ENCODE measurements at places on chromosomes 3 and 15. TPM values are rescaled to one million over a fixed set of nuclear protein-coding genes. Genes with fewer than 3 reads are reported as not detected.

- no peak for DNase-seq
Measured at GRCh38 chr3:150545419-150546225, 674 bp downstream of the SERP1 start.

The IQCF5 gene
- total RNA-seq, result not detected

The CILP gene
- total RNA-seq, result not detected

- no peak for DNase-seq
Measured at GRCh38 chr3:133773732-133774131, 27.5 kb downstream of the TF start.

DNA sequence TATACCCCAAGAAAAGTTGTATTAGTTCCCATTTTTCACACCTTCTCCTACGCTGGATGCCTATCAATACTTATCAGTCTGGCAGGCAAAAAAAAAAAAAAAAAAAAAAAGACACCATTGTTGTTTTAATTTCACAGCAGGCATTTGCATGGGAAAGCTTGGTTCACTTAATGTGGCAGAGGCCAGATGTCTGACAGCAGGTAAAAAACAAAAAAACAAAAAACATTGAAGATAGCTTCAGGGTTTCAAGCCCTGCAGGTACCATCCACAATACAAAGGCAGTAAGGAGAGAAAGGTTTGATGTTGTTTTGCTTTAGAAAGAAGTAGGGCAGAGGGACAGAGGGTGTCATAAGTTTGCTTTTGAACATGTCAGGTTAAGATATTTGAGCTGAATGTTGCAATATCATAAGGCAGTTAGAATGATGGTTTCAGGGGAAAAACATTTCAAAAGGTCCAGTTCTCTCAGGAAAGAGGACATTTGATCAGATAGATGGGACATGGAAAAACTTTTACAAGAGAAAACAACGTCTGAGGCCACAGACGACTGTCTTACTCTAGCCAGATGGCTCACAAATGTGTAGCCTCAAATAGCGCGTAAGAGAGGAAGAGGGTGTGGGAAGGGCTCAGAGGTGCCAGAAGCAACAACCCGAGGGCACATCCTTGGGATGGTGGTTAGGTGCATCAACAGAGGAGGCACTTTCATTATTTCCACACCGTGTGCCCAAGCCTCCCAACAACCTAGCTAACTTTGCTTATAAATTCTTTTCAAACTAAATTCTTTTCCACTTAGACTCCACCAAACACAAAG is 25.7 kb downstream of the PCOLCE2 start:
- no peak for DNase-seq

DNA sequence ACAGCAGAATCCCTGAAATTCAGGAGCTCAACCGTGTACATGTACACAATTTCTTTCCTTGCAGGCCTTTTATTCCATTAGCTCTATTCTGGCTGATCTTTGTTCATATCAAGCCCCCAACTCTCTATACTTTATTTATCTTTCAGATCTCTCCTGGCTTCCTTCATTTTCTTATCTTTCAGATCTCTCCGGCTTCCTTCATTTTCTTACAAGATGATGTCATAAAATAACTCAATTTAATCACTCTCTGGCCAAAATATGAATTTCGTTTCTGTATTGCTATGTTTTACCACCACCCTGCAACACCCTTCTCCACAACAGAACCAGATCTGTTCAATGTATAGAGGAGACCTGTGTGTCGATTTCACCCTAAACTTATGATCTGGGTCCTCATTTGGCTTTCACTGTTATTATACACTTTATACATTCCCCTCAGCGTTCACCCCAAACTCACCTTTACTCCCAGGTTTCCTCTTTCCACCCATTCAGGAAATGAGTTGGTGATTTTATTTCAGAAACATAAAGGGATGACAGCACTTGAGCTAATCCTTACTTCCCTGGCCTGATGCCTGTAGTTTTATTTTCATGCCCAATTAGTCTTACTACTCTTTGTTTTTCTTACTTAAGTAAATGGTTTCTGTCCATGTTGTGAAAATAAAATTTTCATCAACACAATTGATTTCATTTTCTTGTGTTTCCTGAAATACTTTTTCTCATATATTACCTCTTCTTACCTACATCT is 195.5 kb downstream of the BCHE start:
- DNase-seq, result no peak

DNA sequence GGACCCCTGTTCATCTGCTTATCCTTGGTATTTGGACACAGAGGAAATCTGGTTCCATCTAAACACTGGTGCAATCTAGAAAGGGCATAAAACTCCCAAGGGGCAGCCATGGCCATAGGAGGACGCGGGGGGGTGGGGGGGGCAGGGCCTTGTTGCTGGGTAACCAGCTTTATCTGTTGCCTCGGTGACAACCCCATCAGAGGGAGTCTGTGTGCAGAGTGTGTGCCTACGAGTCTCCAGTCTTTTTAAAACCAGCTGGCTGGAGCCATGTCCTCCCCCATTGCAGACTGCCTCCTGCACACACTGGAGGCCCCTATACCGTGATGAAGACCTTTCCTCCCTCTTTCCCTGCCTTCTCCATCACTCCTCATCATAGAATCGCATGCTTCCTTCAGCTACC is 26.4 kb upstream of the CORO2B start:
- DNase-seq, result no peak

GRCh38 chr3:161695811-161696210 is 199.2 kb downstream of the OTOL1 start:
- no peak for DNase-seq

The IL12A gene
- total RNA-seq, result 2.9 TPM

- DNase-seq, result no peak
Measured at GRCh38 chr15:51133140-51133765, 38.5 kb upstream of the TNFAIP8L3 start.

DNA sequence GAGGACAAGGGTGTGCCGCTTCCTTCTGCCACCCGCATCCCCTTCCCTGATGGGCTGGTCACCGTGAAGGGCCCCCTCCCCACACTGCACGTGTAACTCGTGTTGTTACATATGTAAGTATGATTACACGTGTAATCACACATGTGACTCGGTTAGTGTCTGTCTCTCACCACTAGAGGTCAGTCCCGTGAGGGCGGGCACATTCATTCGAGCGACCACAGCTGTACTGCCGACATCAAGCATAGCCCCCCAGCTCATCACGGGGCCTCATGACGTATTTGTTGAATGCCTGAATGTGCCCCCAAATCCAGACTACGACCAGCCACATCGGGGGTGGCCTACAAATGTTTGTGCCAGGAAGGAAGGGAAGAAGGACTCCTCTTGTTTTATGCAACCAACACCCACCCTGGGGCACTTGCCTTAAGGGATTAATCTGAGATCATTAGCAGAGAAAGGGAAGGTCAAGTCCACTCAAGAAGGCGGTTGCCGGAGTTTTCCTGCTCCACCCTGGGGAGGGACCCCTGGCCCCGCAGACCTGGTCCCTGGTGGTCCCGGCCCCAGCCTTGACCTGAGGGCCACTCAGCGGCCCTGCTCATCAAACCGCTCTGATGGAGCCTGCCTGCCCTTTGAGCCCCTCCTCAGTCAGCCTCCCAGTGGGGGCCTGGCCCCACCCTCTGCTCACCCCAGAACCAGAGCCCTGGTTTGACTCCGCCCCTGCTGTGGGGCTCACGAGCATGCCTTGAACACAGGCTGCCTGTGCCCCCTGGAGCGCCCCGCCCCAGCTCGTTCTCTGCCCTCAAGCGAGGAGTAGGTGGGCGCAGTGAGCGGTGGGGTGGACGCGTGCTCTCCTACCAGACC is 52.8 kb downstream of the RGMA start:
- DNase-seq, result no peak

The CFAP91 gene
- total RNA-seq, result 2.2 TPM

DNA sequence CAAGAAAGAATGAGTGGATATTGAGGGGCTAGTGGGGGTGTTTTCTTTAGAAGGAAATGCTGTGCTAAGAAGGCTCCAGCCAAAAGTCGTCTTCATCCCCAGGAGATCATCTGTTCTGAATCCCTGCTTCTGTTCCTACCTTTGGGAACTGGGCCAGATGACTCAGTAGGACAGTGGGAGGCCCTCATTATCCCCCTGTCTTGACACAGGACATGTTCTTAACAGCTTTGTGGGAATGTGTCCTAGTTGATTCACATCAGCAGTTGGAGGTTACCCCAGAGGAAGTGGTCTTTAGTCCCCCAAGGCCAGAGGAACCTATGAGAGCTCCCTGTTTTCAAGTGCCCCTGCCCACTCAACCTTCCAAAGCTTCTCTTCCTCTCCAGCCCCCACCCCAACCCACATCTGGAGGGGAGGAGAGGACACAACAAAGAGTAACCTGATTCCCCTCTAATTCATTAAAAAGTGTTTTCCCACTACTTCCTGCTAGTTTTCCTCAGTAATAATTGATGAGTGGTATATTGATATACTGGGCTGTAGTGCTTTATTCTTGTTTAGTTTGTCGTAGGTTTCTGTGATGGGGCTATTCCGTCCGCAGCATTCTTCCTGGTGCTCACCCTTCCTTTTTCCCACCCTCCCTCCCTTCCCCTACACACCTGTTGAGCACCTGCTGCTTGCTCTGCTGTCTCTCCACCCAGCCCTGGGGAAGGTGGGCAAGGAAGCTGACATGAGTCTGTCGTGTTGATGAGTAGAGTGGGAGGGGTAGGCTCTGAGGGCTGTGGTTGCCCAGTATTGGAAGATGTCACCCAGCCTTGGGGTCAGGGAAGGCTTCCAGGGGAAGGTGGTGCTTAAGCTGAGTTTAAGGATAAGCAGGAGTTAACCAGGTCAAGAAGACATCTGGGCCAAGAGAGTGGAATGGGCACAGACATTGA is 9.3 kb downstream of the PXYLP1 start:
- no peak for DNase-seq

The TRIM69 gene
- 7.7 TPM for total RNA-seq

DNA sequence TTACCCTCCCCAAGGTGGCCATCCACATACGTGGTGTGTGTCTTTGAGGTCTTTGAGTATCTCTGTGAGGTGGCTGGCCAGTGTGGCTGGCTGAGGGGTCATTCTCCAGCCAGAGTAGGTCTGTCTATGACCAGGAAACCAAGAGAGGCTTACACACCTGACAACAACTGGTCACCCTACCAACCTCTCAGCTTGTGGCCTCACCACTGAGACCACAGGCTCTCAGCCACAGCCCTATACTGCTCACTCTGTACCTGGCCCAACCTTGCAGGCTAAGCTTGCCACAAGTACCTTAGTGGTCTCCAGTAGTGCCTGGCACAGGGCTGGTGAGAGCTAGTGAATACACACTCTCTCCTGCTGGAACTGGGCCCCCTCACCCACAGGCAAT is 5.1 kb downstream of the HEMK1 start:
- DNase-seq, result no peak

DNA sequence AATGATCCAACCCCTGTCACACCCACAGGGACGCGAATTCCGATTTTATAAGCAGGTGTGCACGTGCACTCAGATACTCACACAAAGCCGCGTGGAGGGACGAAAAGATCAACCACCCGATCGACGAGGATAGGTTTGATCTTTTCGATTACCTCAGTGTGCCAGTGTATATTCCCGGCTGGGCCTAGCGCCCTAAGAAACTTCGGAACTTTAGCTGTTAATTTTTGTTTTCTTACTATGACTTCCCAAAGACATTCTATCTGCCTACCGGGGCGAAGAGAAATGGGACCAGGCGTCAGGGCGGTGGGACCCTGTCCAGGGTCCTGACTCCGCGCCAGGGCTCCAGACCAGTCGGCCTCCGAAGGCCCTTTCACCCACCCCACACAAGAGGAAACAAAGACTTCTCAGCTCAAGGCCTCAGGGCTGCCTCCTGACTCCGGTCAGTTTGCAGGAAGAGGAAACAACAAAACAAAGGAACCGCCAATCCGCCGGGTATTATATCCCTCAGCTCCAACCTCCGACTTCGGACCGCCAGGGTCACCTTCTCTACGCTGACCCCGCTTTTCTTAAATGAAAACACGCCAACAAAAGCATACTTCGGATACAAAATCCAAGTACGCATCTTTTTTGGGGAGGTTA is 6.8 kb downstream of the ONECUT1 start:
- no peak for DNase-seq

DNA sequence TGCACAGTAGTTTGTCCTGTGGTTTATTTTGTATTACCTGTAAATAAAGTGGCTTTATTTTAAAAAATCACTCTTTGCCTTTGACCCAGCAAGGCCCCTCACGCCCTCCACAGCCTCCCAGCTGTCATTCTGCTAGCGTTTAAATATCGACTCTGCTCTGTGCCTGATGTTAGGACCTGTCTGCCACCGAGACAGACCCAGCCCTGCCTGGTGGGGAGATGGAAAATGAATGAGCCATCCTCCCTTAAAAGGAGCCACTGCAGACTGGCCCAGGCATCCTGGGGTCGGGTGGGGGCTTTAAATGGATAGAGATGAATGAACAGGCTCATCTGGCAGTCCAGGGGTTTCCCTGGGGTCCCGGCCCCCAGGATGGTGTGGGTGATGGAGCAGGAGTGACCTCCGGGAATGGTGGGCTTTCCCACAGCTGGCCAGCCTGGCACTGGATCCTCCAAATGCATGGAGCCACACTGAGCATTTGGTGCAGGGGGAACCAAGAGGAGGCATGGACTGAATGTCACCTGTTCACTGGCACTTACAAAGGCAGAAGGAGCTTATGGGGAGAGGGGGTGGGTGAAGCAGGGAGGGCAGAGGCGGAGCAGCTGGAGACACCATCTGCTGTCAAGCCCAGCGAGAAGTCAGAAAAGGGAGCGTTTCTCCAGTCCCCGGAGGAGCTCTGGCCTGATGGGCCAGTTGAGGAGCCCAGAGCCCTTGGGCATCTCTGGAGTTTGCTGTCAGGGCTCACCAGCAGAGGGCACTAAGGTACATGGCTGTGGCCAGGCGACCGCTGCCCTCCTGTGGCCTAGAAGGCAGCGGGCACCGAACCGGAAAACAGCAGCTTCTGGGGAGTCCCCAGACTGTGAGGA is 11.9 kb downstream of the GRM2 start:
- no peak for DNase-seq

DNA sequence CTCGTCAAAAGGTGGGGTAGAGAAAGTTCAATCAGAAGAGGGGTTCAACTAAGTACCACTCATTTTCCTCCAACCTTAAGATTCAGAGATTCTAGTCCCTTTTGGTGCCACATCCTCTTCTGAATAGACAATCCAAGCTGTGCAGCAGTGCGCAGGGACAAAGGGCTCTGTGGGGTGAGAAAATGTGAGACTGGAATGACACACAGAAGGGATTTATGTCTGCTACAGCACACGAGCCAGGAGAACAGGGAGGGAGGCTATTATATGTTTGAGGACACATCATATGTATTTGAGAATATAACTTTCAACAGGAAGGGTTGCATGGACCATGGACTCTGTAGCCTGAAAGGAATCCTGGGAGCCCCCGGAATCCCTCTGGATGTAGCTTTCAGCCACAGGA is 33.0 kb downstream of the LSM3 start:
- no peak for DNase-seq

GRCh38 chr15:96097661-96098060 is 232.8 kb upstream of the NR2F2 start:
- DNase-seq, result no peak

GRCh38 chr15:80160570-80161156 is 7.9 kb downstream of the FAH start:
- DNase-seq, result peak; percentile 91

- DNase-seq, result no peak
Measured at GRCh38 chr3:52231502-52232278, 6.2 kb upstream of the TLR9 start.
